ENCODE measurements at places on chromosomes 11 and 22.

GRCh38 chr11:73154178-73154577 is 12.1 kb upstream of the FCHSD2 start:
- no peak for DNase-seq

DNA sequence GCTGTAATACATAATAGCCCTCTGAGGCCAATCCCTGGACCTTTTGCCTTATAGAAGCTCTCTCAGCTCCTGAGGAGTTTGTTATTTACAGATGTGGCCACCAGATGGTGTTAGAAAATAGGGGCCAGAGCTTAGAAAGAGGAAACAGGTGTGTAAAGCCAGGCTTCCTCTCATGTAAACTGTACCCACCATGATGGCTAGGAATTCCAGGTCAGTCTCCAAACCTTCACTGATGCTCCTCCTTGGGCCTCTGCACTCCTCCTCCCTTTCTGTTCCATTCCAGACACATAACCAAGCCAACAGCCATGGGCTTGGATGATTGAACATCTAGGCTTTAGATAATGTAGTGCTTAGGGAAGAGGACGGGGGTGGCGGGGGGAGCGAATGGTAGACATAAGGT is 39.7 kb downstream of the USP35 start:
- DNase-seq, result no peak

- no peak for DNase-seq
Observed at GRCh38 chr11:132080127-132080526, 709.7 kb downstream of the NTM start.

GRCh38 chr11:133501643-133502539 is 30.4 kb downstream of the OPCML start:
- DNase-seq, result no peak

GRCh38 chr11:9753021-9753420 is 89.1 kb downstream of the SWAP70 start:
- no peak for DNase-seq

GRCh38 chr22:31866918-31867317 is 77.4 kb upstream of the YWHAH start:
- DNase-seq, result no peak

DNA sequence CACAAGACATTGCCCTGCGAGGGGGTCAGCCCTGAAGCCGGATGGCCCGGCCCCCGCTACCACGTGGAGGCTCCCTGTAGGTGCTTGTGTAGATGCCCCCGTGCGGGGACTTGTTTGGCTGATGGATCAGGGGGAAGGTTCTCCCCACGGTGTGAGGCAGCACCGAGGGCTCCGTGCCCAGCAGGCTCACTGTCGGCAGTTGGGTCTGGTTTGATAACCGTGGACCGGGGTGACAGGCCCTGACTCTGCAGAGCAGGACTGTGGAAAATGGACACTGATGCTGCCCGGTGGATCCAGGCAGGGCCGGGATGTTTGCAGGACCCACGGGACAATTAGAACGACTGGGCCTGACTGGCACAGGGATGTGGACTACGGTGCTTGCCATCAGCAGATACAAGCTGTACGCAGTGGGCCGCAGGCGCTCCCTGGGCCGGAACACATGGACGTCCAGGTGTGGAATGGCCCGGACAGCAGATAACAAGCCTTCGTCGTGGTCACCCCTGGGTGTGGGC is 19.0 kb downstream of the KCNQ1 start:
- no peak for DNase-seq

GRCh38 chr11:122189229-122189628 is 73.2 kb upstream of the BLID start:
- DNase-seq, result no peak

DNA sequence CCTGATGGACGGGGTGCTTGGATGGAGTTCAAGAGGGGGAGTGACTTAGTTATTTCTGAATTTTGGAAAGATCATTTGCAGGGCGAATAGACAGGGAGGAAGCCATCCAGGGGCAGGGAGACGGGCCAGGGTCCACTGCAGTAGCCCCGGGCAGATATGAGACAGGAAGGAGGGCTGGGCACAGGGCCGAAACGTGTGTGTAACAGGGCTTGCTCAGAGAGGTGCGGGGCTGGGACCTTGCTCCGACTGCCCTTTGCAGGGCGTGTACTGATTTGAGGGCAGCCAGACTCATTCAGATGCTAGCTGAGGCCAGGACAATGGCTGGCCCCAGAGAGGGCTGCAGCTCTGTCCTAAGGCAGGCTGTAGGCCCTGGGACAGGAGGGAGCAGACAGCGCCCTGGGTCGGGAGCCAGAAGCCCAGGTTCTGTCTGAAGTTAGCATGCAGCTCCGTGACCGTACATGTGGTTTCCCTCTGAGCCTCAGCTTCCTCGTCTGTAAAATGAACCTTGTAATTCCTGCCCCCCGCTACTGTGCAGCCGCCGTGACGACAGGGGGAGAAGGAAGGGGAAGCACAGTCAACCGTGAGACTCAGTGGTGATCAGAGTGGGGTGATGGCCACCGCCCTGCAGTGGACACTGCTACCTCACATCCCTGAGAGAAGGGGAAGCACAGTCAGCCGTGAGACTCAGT is 103.4 kb downstream of the PHF21B start:
- DNase-seq, result no peak

DNA sequence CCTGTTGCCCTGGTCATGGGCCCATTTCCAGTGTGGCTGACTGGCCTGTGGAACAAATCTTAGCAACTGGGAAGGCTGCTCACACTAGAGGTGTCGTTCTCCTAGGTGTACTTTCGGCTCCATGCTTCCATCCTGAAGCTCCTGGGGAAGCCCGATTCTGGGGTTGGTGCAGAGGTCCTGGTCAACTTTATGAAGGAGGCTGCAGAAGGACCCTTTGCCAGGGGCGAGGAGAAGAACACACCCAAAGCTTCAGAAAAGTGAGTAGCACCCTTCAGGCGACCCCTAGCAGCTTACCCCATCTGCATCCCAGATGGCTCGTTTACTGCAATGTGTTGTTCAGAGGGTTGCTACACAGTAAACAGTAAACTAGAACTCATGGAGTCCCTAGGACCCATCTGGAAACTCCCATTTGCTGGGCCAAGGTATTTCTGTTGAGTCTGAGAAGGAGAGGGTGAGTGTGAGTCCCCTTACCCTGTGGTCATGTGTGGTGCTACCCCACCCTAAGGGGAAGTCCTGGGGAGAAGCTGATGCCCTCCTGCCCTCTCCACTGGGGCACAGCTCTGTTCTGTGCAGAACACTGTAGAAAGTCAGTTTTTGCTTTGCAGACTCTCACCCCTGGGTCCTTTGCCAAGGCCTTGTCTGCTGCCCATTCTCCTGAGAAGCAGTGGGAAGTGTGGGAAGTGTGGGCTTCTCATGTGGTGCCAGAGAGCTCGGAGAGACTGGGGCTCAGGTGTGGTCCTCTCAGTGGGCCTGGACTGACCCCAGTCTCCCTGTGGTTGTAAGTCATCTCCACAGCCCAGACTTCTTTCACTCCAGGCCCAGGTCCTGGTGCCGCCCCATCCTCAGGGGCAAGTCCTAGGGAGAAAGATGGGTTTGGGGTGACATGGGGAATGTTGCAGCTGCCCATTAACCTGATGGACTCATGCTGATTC is 85.0 kb downstream of the CABIN1 start:
- DNase-seq, result no peak

DNA sequence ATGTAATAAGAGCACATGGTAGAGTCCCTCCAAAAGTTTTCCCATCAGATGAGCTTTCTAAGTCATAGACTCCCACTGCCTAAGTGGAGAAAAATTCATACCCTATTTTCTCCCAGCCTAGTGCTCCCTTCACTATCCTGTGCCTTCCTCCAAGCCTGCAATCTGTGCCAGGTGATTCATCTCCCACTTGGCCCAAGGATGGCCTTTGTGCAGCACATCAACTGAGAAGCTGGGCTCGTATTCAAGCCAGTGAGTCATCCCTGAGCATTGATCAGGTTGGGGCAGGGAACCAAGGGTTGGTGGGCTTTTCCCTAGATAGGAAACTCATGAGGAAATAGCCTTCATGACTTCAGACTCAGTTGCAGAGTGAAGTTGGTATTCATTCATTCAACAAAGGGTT is 64.6 kb downstream of the PANX1 start:
- DNase-seq, result no peak
